ENCODE measurements at places on chromosomes 3 and 15.

DNA sequence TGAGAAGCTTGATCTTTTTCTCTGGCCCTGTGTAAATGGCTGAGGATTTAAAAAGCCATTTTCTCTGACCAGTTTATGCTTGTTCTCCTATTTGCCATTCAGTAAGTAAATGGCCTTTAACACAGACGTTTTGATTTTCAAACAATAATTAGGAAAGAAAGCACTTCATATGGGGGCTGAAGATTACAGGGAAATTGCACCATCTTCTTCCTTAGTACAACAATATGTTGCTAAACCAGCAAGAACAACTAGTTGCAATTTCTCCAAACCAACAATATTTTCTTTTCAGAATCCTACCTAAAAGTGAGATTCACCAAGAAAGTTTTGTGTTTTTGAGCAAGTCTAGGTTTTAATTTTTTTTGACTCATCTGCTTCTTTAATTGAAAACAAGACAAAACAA, 80.5 kb upstream of the CCNL1 start:
- no peak for DNase-seq

DNA sequence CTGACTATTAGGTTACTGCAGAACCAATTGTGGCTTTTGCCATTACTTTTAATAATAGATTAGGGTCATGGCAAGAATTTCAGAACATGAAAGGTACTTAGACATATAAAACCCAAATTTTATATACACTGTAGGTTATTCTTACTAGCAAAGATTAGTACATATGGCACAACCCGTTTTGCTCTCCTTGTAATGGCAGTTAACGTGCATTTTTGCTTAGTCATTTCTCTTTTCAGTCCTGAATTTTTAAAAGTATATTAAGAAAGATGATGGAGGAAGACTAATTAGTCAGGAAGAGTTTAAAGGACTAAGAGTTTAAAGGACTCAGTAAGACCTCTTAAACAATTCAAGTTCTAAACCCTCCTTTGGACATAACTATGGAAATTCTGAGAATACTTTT, 114.0 kb downstream of the PEAK1 start:
- no peak for DNase-seq

DNA sequence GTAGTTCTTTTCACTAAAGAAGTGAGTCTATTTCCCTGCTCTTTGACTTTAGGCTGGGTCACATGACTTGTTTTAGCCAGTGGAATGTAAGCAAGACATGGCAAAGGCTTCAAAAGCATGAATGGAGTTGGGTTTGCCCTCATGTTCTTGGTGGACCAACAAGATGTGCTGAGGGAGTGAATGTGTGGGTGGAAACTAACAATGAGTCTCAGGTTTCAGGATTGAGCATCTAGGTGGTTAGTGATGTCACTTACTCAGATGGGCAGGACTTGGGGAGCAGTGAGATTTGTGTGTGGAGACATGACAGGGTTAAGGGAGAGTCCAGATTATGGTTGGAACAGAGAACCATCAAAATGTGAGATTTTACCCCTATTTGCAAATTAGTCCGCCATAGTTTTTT, 181.4 kb upstream of the UBE2E1 start:
- DNase-seq = no peak

GRCh38 chr3:49416867-49417266, 4.6 kb downstream of the TCTA start:
- DNase-seq = no peak

- no peak for DNase-seq
Measured at GRCh38 chr3:149283401-149283800, 50.0 kb downstream of the TM4SF18 start.

DNA sequence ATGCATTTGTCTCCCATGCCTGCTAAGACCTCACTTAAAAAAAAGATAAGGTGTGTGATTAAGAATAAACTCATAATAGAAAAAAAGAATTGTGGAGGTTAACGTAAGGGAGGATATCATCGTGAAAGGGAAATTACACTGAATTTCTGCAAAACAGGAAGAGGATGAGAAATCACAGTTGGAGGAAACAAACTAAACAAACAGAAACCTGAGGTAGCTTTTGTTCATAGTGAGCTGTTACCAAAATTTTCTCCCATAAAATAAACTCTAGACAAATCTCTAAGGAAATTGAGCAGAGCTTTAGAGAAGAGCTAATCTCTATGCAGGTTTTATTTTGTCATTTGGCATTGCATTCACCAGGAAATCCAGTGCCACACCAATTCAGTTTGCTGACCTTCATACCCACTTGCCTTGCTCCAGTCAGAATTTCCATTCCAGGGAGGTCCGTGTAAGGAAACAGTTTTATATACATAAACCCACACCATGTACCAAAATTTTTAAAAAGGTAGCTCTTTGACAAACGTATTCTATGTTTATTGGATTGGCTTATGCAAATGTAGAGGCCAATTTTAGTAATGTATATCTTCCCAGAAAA, 231.2 kb downstream of the MBNL1 start:
- no peak for DNase-seq

- DNase-seq = no peak
Measured at GRCh38 chr3:193897288-193897687, 238.7 kb upstream of the HES1 start.

- no peak for DNase-seq
Measured at GRCh38 chr3:136192831-136193230, 3.3 kb downstream of the MSL2 start.

- DNase-seq = no peak
Measured at GRCh38 chr15:42490291-42490670, 660 bp downstream of the ZNF106 start.

DNA sequence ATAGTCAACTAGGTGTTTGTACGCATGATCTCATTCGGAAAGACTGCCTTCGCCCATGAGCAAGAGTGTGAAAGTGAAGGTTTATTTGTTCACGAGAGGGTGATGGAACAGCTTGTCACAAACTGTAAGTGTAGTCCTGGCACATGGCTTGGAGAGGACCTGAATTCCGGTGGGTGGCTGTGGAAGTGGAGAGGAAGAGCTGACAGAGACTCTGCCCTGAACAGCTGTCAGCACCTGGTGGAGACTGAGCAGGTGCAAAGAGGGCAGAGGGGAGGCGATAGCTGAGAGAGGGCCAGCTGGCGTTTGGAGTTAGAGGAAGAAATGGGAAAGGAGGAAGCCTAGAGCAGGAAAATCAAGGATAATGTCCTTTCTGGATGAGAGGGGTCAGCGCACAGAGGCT, 155.7 kb downstream of the EEFSEC start:
- no peak for DNase-seq

DNA sequence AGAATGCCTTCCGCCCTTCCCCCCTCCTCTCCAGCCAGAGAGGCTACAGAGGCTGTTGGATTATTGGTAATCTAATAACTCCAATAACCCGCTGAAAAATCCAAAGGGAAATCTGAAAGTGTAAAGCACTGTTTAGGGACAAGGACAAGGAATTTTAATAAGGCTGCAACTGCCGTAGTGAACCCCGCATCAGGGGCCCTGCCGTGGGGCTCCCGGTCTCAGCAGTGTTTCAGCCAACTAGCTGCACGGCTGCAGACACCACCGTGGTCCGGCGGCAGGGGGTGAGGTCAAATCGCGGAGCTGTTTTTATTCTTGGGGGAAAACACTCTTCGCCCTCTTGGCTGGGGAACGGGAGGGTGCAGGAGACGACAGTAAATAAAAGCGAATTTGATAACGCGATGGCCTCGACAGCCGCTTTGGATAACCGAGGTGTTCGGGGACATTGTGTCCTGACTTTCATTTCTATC, 6.1 kb downstream of the BCL6 start:
- DNase-seq = peak; percentile 38

DNA sequence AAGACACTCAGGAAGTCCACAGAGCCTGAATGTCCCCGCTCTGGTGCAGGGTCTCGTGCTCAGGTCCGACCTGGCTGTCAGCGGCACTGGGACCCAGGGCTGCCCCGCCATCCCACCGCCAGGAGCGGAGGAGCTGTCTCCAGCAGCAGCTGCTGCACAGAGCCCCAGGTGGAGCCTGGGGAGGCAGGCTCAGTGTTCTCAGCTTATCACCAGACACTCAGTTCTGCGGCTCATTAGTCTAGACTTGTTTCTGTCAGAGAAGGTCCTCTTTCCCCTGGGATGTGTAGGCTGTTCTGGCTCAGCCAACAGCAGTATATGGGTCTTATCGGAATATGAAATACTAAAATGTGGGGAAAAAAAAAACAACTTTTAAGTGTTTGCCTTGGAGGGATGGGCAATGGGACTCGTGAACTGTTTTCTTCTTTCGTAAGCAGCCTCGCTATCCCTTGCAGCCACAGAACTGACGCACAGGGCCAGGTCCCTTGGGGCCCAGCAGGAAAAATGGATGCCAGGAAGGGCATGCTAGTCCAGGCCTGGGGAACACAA, 75.9 kb downstream of the KLF13 start:
- DNase-seq = no peak

- DNase-seq = no peak
Measured at GRCh38 chr3:190150681-190151080, 30.0 kb upstream of the P3H2 start.

GRCh38 chr3:53530205-53530604, 35.8 kb downstream of the CACNA1D start:
- no peak for DNase-seq

DNA sequence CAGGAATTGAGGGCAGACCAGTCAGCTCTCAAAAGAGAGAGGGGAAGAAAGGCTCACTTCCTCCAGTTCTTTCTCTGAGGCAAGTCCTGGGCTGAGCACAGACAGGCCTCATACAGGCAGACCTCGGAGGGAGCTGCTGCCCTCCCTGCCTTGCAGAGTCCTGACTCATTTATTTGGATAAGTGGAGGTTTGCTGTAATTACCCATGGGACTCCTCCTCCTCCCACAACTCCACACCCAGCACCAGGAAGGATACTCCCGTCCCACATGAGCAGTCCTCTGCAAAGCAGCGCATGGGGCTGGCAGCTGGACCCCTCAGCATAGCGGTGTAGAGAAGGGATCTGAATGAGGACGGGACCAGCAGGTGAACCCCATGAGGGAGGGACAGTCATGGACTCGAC, 13.4 kb upstream of the SCN10A start:
- no peak for DNase-seq

DNA sequence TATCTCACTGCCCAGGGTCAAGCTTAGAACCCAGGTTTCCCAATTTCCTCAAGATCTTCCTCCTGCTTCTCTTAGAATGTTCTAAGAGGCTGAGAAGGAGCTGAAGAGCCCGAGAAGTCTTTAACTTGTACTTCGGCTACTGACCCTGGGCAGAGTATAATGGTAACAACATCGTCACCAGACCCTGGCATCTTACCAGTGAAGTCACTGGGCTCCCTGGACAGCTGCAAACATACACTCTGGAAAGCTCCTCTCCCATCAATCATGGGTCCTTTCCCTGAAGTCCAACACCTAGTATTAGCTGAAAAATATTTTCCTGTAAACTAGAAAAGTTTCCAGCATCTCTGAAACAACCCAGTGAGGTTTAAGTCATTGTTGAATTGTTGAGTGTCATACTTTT, 22.7 kb downstream of the CPEB1 start:
- no peak for DNase-seq

DNA sequence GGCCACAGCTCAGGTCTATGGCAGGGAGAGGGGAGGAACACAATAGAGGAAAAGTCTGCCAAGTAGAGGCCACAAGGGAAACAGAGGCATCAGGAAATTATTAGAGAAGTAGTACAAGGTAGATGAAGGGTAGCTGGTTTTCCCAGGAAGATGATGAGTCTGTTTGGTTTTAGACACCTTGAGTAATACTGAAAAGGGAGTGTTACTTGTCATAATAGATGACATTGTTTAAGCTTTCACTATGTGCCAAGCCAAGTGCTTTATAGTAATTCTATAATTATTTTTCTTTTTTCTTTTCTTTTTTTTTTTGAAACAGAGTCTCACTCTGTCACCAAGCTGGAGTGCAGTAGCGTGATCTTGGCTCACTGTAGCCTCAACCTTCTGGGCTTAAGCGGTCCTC, 13.7 kb downstream of the PXK start:
- DNase-seq = no peak

DNA sequence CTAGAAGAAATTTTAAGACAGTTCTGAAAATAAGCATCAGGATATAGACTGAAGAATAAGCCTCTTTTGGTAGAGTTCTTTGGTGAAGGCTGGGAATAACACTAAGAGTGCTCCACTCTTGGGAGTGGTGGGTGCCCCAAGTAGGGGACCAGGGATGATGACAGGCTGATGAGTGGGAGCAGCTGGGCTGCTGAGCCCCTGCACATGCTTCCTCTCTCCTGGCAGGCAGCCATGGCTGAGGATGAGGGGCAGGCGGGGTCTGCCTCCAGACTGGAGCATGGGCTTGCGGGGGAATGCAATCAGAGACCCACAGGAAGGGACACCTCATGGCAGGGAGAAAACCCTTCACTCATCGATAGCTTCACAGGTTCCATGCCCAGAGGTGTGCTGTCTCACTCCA, 72.6 kb upstream of the RORA start:
- no peak for DNase-seq

DNA sequence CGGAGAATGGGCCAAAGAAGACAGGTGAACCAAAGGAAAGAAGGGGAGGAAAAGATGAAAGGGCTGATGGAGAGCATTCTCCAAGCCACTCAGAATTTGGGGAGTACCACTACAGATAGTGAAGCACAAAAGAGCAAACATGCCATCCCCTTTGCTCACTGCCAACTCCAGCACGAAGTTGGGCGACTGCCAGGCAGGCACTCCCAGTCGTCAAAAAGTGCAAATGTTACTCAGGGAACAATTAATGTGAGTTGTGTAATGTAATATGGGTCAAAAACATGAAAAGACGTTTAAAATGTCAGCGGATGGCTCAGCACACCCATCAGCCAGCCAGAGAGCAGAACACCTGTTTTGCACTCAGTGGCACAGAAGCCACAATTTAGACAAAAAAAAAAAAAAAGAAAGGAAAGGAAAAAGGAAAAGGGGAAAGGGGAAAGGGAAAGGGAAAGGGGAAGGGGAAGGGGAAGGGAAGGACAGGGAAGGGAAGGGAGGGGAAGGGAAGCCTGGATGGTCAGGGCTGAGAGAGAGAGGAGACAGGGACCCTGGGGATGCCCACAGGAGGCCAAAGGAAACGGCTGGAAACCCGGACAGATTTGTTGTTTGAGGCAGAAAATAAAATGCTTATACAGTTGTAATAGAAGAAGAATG, 82.7 kb downstream of the COL8A1 start:
- DNase-seq = no peak

DNA sequence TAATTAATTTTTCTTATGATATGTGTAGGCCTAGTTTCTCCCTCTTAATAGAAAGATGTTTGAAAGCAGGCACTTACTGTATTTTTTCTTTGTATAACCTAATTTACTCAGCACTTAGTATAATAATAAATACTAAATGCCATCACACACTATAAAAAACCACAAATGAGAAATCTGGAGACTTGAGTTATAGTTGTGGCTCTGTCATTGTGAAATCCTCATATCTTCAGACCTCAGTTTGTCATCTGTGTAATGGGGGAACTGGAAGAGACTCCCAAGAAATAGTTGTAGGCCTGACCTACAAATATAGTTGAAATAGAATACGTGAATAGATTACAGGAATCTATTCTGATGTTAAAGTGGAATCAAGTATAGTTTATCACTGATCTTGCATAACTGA, 287.6 kb upstream of the DPH6 start:
- DNase-seq = no peak

GRCh38 chr3:9915254-9916141, 1.4 kb upstream of the IL17RC start:
- DNase-seq = peak; percentile 39
